ENCODE measurements at places on chromosomes 2 and 18.

DNA sequence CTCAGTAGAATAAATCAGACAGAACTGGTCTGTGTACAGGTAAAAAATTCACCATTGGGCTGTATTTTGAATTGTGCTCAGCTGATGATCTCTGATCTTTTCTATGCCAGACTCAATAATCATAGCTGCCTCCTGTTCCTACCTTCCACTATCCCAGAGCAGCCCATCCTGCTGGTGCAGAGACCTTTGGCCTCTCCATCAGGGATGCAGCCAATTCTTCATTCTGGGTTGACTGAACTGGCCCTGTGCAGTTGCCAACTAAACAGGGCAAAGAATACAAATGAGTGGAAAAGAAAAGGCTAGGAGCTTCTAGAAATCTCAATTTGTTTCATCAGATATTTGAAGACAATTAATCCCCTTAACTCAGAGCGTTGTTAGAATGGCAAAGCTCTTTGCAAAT lies 1781.3 kb upstream of the CELF4 start:
- no peak for DNase-seq

GRCh38 chr2:53861824-53862223 lies 2.1 kb upstream of the GPR75 start:
- DNase-seq, result no peak

DNA sequence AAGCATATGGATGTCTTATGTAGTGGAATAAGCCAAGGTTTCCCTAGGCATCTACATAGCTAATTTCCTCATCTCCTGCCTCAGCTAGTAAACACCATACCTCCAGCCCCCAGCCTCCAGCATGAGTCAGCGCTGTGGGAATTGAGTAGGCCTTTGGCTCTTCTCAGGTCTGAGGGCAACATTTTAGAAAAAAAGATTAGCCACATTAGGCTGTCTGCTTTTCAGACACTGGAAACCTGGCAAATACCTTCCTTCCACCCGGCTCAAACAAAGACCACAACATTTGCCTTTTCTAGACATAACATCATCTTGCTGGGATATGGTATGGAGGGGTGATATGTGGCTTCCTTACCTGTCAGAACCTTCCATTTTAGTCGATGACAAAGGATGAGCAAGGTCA lies 6.1 kb upstream of the CCDC195 start:
- DNase-seq, result no peak

DNA sequence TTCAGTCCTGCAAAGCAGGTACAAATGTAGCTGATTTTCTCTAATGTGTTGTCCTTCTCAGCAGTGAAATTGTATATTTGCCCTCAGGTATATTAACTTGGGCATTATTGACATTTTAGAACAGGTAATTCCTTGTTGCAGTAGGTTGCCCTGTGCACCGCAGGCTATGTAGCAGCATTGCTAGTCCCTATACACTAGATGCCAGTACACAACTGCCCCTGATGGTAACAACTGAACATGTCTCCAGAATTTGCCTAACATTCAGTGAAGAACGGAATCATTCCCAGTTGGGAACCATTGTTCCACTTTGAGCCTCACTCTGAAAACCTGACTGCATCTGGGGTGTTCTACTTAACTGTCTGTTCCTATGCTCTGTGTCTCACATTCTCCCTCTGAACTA lies 23.1 kb upstream of the TFPI start:
- no peak for DNase-seq

GRCh38 chr2:9760069-9760901 lies 83.0 kb upstream of the TAF1B start:
- DNase-seq, result no peak

GRCh38 chr2:191790737-191791136 lies 56.2 kb downstream of the CAVIN2 start:
- no peak for DNase-seq

GRCh38 chr2:236576087-236576486 lies 6.5 kb downstream of the ACKR3 start:
- no peak for DNase-seq

- no peak for DNase-seq
Observed at GRCh38 chr2:222332116-222332515, 33.3 kb upstream of the PAX3 start.

GRCh38 chr2:6077585-6077984 lies 385.4 kb downstream of the SOX11 start:
- DNase-seq, result no peak

DNA sequence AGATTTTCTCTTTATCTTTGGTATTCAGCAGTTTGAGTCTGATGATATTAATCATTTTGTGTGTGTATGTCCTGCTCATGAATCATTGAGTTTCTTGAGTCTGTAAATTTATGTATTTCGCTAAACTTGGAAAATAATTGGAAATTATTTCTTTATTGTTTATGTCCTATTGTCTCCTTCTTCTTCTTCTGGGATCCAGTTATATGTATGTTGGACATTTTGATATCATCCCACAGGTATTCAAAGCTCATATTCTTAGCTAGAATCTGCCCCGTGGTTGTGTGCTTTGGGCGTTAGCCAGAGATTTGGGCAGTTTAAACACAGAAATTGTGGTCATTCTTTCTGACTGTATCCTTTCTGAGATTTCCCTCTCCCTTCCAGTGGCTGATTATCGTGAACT lies 243.0 kb upstream of the SPRED2 start:
- DNase-seq, result no peak

GRCh38 chr2:225458431-225459117 lies 59.1 kb downstream of the NYAP2 start:
- DNase-seq, result no peak

- DNase-seq, result no peak
Observed at GRCh38 chr18:76493213-76494161, 1.6 kb downstream of the ZNF516 start.

GRCh38 chr18:42156281-42156680 lies 201.2 kb downstream of the PIK3C3 start:
- no peak for DNase-seq

DNA sequence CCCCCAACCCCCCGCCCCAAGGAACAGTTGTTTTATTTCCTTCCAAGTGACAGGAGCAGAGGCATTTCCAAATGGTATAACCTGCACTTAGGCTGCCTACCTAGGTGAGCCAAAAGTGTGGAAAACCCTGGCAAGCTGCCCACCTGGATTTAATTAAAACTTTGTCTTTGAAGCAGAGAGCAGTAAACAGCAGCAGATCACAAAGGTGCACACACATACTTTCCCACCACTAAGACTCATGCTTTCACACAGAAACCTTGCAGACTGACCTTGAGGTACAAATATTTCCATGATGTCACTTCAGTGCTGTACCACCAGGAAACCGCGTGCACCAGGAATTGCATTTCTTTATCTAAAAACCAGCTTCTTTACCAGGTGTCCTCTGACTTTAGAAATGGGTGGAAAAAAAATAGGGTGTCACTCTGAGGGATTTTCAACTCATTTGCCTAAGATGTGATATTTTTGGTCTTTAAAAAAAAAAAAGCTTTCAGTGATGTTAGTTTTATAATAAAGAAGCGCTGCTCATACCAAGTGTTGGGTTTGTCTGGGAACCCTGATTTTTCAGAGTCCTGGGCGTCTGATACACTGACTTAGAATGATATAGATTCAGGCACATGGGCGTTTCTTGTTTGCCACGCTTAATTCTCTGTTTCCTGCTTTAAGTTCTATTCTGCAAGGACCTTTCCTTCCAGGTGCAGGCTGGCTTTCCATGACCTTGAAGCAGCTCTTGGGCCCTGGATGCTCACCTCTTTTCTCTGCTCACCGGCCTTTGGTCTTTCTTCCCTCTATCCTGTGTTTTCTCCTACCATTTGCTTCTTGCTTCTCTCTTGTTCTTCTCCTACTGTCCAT lies 70.7 kb upstream of the BCL2L11 start:
- no peak for DNase-seq

DNA sequence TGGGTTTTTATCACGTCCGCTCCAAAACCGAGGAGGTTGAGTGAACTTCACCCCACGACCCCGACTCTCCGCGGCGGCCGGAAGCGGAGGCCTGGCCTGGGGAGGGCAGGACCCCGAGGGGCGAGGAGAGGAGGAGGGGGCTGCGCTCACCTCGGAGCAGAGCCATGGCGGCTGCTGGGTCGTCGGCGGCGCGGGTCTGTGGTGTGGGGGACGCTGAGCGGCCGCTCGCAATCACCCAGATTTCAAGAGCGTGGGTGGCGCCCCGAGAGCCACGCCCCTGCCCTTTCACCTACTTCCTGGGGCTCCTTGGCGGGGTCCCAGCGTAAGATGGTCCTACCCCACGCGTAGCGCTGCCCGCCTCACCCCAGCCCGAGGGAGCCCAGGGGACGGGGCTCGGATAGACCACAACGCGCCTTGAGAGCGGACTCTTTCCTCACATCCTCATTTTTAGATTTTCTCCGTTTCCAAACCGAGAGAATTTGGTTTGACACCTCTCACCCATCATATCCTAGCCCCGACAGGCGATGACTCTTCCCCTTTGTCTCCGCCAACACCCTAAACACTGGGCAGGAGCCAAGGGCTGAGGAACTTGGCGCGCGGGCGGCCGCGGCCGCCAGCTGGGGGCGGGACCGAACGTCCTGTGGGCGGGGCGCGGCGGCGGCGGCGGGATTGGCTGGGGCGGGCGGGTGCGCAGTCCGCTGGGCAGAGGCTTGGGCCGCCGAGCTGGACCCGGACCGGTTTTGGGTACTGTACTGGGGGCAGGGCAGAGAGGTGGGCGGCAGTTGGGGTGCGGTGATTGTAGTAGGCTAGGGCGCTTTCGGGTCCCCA lies at the start of gene ACAA2:
TSS of gene ACAA2 (minus strand) at position 215 of the 828 bp plus-strand sequence. CDS start at position 166, 49 bp downstream.
- peak; percentile 61 for DNase-seq

- DNase-seq, result peak; percentile 95
Observed at GRCh38 chr2:224221455-224221913, 180.4 kb downstream of the FAM124B start.

GRCh38 chr18:47909484-47909883 lies 21.0 kb downstream of the SMAD2 start:
- no peak for DNase-seq

DNA sequence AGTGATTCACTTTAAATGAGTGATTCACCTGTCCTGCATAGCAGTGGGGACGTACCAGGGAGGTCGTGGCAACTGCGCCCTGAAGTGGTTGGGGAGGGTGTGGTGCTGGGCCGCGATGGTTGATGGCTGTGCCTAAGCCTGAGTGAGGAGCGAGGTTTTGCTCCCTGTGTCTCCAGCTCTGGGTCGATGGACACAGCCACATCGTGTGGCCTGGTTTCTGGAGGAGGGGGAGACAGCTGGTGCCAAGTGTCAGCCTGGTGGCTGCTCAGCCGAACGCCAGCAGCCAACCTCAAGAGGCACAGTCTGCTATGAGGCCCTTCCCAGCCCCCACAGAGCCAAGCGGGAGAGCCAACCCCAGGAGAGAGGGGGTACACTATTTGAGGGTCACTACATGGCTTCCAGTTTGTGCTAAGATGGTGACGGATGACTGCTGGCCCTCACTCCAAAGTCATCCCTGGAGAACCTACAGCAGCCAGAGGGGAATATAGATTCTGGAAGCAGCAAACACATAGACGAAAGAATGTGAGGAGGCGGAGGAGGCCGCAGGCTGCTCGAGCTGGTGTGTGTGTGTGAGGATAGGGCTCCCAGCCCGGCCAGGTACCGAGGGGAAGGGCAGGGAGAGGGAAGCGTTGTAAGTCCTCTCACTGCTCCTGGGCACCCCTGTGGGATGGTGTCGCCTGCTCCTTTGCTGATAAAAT lies 58.6 kb upstream of the OTOF start:
- DNase-seq, result no peak

GRCh38 chr18:50729986-50730385 lies 89.8 kb downstream of the MRO start:
- DNase-seq, result no peak

- no peak for DNase-seq
Observed at GRCh38 chr2:229057976-229058553, 213.0 kb downstream of the PID1 start.

- peak; percentile 5 for DNase-seq
Observed at GRCh38 chr18:74081966-74082741, 65.5 kb downstream of the FBXO15 start.

- DNase-seq, result no peak
Observed at GRCh38 chr2:165193178-165193777, 10.6 kb downstream of the SCN3A start.

- DNase-seq, result no peak
Observed at GRCh38 chr18:21741562-21742314, 1.1 kb downstream of the MIB1 start.

DNA sequence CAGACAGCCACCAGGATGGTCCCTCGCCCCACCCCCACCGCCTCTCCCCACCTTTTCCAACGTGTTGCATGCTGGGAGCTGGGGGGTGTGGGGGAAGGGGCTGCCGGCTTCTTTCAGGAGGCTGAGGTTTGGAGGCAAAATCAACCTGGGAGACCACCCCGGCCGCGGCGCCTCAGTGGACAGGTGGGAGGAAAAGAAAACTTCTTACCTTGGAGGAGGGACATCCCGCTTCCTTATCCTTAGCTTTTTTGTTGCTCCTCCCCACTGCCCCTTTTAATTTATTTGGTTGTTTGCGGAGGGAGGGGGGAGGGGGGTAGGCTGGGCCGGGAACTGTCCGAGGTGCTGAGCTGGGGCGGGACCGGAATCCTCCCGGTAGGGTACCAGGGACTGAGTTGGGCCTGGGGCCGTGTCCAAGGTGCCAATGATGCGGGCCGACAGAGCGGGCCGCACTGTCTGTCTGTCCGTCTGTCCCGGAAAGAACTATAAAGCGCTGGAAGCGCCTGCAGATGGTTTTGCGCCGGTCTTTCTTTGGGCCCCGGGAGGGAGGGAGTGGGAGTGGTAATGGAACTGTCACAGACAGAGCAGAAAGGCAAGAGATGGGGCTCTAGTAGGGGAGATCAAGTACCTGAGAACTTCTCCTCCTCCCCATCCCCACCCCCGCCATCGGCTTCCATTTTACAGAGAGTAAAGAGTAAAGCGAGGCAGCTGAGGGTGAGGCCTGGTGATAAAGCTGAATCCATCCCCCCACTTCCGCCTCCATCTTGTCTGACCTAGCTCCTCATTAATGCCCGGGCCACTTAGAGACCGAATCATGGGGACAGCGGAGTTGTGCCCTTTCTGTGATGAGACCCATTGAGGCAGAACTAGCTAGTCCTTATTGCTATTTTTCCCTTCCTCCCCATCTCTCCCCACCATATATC lies 2.4 kb downstream of the CDK5R2 start:
- no peak for DNase-seq

- no peak for DNase-seq
Observed at GRCh38 chr2:10359731-10360329, 57.1 kb downstream of the HPCAL1 start.

- no peak for DNase-seq
Observed at GRCh38 chr18:28606686-28607085, 429.8 kb upstream of the CDH2 start.
